ENCODE measurements at places on chromosomes 3 and 15. TPM values are rescaled to one million over a fixed set of nuclear protein-coding genes. Genes with fewer than 3 reads are reported as not detected.

The MYNN gene
- polyA plus RNA-seq = 10.1 TPM

The SNX33 gene
- polyA plus RNA-seq = 17.3 TPM

The SH2D7 gene
- polyA plus RNA-seq = not detected

DNA sequence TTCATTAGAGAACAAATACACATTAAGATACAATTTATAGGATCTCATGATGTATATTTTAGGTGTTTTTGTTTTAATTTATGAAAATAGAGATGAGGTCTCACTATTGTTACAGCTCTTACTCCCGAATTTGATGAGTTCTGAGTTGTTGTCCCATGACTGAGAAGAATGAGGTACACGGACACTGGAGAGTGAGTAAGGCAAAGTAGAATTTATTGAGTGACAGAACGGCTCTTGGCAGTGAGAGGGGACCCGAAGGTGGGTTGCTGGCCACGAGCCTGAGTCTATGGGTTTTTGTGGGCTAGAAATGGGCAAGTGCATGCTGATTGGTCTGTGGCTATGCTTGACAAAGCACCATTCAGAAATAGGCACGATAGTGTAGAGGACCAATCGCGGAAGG lies 3.1 kb upstream of the RNF168 start:
- no peak for DNase-seq

The C3orf20 gene
- not detected for polyA plus RNA-seq

- DNase-seq = no peak
Measured at GRCh38 chr3:168973206-168973605, 690.3 kb downstream of the MECOM start.

GRCh38 chr15:92989470-92989869 lies 89.3 kb downstream of the CHD2 start:
- no peak for DNase-seq

DNA sequence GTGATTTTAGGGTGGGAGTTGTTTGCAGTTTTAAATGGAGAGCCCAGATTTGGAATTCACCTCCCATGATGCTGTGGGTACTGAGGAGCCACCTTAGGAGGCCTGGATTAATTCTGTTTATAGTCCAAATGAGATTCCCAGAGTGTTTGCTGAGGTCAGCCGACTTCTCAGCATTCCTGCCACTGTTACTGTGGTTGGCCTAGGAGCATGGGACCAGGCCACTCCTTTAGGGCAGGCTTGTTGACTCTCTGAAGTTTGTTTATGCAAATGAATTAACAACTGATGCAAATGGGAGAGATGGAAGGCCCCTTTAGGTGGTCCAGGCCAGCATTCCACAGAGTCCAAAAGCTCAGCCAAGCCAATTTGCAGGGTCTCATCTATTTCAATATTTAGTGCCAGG lies 46.1 kb downstream of the CACNA2D3 start:
- DNase-seq = no peak

The CRABP1 gene
- not detected for polyA plus RNA-seq

DNA sequence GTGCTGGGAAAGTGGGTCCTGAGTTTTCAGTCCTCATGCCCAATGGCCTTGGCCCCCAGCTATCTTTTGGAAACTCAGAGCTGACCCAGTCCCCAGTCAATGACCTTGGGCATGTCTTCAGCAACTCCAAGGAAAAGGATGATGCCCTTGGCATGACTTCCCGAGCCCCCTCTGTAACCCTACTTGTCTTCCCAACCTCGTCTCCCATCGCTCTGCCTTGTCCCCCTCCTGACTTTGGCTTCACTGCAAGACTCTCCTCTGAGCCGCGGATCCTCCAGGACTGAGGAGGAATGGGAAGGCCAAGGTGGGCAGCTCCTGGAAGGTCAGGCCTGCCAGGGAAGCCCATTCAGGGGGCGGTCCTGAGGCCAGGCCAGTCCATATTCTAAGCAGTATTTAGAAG lies 73.5 kb upstream of the MEF2A start:
- DNase-seq = no peak

GRCh38 chr3:101119535-101119934 lies 126.3 kb upstream of the ABI3BP start:
- no peak for DNase-seq
